ENCODE measurements at places on chromosomes 7 and 10. TPM values are rescaled to one million over a fixed set of nuclear protein-coding genes. Genes with fewer than 3 reads are reported as not detected.

Gene MBLAC1
- total RNA-seq, result 2.4 TPM

DNA sequence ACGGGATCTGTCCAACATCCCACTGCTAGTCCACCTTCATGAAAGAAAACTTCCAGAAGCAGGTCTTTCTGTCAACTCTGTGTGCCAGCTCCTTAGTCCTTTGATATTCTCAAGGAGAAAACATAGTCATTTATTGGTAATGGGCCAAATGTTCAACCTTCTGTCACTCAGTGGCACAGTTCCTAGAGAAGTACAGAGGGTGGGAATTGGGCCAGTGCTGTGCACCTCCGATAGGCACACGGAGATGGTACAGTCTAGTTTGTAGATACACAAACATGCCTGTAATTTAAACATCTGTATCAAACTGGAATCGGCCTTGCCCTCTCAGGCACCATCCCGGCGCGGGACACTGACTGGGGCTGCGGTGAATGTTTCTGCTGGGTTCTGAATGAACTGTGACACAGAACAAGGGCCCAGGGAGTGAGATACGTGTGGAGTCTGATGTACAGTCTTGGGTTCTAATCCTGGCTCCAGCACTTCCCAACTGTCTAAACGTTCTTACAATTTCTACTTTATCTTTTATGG, 213.9 kb upstream of the SHH start:
- H3K36me3 ChIP-seq, result no peaks in the 10 kb centered on the region
- H3K4me1 ChIP-seq, result no peaks in the 10 kb centered on the region
- H3K4me3 ChIP-seq, result no peak overlapping the region
- H3K27me3 ChIP-seq, result peaks cover 24% of the 10 kb centered on the region
- no peak for DNase-seq

Gene ANKRD30A
- not detected for total RNA-seq

Gene RHOBTB1
- 17.7 TPM for total RNA-seq

DNA sequence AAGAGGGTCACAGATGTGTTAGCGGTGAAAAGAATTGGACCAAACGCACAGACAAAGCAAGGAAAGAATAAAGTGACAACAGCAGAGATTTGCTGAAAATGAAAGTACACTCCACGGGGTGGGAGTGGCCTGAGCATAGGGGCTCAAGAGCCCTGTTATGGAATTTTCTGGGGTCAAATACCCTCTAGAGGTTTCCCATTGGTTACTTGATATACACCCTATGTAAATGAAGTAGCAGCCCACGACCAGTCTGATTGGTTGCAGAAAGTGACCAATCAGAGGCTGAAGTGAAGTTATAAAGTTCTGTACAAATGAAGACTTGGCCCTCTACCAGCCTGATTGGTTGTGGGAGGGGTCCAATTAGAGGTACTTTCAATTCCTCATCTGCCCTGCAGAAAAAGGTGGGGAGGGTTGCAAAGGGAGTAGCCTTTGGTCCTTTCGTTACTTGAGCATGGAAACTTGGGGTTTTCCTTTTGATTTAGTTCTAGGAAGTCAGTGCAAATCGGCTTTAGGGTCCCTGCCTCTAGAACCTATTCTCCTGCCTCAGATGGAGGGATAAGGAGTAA, 125.6 kb upstream of the PRPS1L1 start:
- no peaks in the 10 kb centered on the region for H3K27me3 ChIP-seq
- H3K27ac ChIP-seq, result no peak overlapping the region
- peaks cover 6% of the 10 kb centered on the region for H3K4me1 ChIP-seq
- DNase-seq, result no peak

Gene GRM3
- not detected for total RNA-seq

DNA sequence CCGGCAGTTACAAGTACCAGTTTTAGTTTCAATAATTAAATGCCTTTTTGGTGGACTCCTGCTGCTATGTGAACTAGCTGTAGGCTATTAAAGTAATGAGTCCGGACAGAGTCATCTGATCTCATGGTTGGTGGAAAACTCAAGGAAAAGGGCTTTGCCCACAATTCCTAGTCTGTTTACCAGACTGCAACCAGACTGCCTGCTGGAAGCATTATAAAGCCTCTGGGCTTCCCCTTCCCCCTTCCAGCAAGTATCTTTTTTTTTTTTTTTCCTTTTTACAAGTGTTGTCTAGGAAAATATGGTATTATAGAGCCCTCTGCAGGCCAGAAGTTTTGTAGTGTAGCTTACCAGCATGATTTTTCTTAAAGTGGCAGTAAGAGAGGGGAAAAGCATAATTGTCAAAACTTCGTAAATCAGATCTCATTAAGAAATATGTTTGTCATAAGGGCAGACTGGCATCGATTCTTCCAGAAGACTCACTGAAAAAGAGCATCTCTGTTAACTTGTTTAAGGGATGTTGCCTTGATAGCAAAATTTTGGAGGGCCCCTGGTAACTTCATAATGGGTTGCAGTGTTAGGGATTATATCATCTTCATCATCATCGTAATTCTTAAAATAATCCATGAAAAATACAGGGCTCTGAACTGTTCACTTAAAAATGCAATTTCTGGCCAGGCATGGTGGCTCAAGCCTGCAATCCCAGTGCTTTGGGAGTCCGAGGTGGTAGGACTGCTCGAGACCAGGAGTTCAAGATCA, 181.3 kb downstream of the TAX1BP1 start:
- peaks cover 3% of the 10 kb centered on the region for H3K36me3 ChIP-seq
- H3K27me3 ChIP-seq, result no peaks in the 10 kb centered on the region
- H3K4me3 ChIP-seq, result no peak overlapping the region
- peak; percentile 67 for DNase-seq
- H3K27ac ChIP-seq, result peak overlapping the region; percentile 3

DNA sequence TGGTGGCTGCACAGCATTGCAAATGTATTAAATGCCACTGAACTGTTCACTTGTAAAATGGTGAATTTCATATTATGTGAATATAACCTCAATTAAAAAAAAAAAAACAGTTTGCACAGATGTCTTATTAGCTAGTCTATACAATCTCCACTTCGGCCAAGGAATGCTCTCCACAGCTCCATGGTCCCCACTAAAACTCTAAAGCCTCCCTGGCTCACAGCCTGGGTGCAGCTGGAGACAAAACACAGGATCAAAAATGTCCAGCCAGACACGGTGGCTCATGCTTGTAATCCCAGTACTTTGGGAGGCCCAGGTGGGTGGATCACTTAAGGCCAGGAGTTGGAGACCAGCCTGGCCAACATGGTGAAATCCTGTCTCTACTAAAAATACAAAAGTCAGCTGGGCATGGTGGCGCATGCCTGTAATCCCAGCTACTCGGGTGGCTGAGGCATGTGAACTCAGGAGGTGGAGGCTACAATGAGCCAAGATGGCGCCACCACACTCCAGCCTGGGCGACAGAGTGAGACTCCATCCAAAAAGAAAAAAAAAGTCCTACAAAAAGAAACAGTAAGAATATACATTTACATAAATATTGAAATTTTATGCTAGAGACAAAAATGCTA, 66.0 kb downstream of the SRPK2 start:
- no peak overlapping the region for H3K27ac ChIP-seq
- no peaks in the 10 kb centered on the region for H3K36me3 ChIP-seq
- no peaks in the 10 kb centered on the region for H3K4me1 ChIP-seq
- H3K27me3 ChIP-seq, result no peaks in the 10 kb centered on the region

DNA sequence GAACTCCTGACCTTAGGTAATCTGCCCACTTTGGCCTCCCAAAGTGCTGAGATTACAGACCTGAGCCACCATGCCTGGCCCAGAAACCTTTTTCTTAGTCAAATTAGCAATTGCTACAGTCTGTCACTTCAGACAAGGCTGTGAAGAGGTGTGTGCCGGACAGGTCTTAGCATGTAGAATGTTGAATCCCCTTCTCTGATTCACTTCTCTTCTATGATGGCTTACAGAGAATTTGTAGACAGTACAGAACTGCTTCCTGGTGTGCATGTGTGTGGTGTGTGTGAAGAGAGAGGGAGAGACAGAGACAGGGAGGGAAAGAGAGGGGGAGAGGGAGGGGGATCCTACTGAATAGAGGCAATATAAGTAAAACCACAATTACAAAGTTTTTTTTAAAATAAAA, 150.4 kb downstream of the PARD3 start:
- H3K27ac ChIP-seq, result no peak overlapping the region
- H3K4me1 ChIP-seq, result peaks cover 7% of the 10 kb centered on the region
- no peaks in the 10 kb centered on the region for H3K27me3 ChIP-seq
- no peaks in the 10 kb centered on the region for H3K36me3 ChIP-seq

DNA sequence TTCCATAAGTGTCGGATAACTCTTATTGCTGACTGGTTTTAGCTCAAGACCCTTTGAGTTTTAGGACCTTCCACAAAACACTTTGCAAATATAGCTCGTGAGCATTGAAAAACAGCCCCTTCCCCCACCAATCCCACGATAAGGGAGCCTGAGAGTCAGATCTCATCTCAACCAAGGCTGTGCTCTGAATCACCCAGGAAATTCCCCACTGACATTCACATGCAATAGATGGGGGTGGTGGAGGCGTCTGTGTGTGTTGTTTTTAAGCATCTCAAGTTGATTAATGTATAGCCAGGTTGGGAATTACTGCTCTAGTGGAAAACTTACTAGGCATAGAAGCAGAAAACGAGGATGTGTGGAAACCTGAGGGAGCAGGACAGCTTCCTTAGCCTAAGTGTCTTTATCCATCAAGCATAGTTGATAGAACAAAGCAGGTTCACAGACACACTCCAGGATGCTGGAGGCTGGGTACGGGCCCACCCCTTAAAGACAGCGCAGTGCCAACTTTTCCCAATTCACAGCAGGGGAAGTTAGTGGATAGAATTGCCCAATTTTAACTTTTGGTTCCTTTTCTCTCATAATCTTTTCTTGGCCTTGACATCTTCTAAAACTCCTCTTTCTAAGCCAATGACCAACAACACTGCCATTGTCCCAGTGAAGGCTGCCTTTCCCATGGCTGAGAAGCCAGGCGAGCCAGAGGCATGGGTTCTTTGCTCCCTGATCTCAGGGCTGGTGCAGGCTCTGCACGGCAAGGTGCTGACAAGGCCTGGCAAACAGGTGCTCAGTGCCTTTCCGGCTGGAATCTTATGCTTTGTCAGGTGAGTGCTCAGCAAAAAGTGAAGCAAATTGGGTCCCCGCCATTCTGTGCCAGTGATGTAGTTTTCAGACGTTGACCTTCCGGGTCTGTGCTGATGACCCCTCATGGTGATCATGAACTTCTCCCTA, 98.5 kb upstream of the INSIG1 start:
- peaks cover 17% of the 10 kb centered on the region for H3K4me1 ChIP-seq
- H3K4me3 ChIP-seq, result no peak overlapping the region
- H3K27me3 ChIP-seq, result no peaks in the 10 kb centered on the region
- no peaks in the 10 kb centered on the region for H3K36me3 ChIP-seq
- no peak for DNase-seq

GRCh38 chr10:98030093-98030821, at the start of gene CRTAC1:
TSS of gene CRTAC1 (minus strand) at chr10:98030621. CDS start at chr10:98030472, 149 bp downstream.
- no peak within 1 kb of the TSS for H3K27ac ChIP-seq
- peaks cover 81% of the 10 kb centered on the region for H3K27me3 ChIP-seq
- peak within 1 kb of the TSS; percentile 8 for H3K4me3 ChIP-seq

GRCh38 chr7:47581438-47581803, 490 bp downstream of the TNS3 start:
- DNase-seq, result no peak
- H3K27ac ChIP-seq, result peak overlapping the region; percentile 92
- H3K4me1 ChIP-seq, result peaks cover 68% of the 10 kb centered on the region
- peaks cover 27% of the 10 kb centered on the region for H3K36me3 ChIP-seq
- no peaks in the 10 kb centered on the region for H3K27me3 ChIP-seq
- peak overlapping the region; percentile 96 for H3K4me3 ChIP-seq

Gene SFRP4
- not detected for total RNA-seq

DNA sequence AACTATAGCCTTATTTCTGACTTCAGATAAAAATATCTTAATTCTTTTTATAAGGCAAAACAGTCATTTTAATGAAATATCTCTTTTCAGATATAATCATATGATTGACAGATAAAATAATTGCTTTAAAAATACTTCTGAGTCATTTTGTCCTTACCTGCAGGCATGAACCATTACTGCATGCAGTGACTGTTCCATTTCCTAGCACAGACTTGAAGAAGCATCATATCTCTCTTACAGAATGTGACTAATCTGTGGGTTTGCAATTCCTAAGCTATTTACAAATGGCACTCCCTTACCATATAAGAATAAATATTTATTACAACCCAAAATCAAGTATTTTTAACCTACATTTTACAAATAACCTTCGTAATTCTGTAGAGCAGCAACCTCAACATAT, 120.7 kb downstream of the SRPK2 start:
- peak; percentile 25 for DNase-seq
- H3K36me3 ChIP-seq, result no peaks in the 10 kb centered on the region
- H3K27me3 ChIP-seq, result no peaks in the 10 kb centered on the region
- peak overlapping the region; percentile 39 for H3K27ac ChIP-seq
- peaks cover 26% of the 10 kb centered on the region for H3K4me1 ChIP-seq

All from SJSA1 (cell line).